ENCODE measurements at places on chromosomes 11 and 22.

DNA sequence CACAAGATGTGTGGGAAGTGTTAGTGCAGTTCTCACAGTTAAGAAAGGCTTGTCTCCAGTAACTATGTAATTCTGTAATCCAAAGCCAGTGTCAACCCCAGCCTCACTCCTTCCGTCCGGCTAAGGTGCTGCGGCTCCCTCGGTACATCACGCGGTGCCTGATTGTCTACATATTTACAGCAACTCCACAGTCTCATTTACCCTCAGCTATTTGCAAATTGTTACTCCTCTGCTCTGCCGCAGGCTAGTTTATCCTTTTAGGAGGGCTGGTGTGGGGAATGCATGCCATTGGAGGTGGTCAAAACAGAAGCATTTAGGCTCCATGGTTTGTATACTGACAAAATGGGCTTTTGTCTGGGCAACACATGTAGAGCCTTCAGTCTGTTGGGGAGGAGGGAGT, 358.3 kb downstream of the METTL15 start:
- no peak for DNase-seq

- DNase-seq, result no peak
Measured at GRCh38 chr11:12441231-12441861, 64.0 kb downstream of the PARVA start.

- DNase-seq, result no peak
Measured at GRCh38 chr11:97229936-97230335, 840.1 kb downstream of the JRKL start.

DNA sequence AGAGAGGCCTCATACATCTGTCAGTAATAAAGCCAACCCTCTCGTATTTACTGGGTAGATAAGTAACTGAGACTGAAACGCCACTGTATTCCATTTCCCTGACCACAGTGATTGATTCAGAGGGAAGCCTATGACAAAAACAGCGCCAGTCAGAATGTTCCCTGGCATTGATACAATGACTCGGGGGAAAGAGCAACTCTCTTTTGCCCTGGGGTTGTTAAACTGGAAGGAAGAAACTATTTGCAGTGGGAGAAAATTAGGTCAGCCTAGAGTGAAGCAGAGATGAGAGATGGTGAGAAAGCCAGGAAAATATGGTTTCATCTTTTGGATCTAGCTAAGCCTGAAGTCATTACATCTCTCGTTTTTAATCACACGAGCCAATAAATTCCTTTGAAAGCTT, 48.6 kb upstream of the RBFOX2 start:
- no peak for DNase-seq

GRCh38 chr11:111391328-111392124, 12.5 kb upstream of the POU2AF1 start:
- no peak for DNase-seq

All from stimulated activated CD8-positive, alpha-beta memory T cell treated with anti-CD3 and anti-CD28 coated beads, Interleukin-15, amount 100 ng/mL, for 4 hours (primary cell).